PC-3 (cell line): ENCODE measurements at places on chromosomes 12 and 14. TPM values are rescaled to one million over a fixed set of nuclear protein-coding genes. Genes with fewer than 3 reads are reported as not detected.
A peak's percentile ranks its signal among the peaks of the same experiment; 100 is the strongest.

SMCO2 gene
- 0.69 and 1.7 TPM in 2 replicates for total RNA-seq

B4GALNT1 gene
- 39.0 and 42.3 TPM in 2 replicates for total RNA-seq

DNA sequence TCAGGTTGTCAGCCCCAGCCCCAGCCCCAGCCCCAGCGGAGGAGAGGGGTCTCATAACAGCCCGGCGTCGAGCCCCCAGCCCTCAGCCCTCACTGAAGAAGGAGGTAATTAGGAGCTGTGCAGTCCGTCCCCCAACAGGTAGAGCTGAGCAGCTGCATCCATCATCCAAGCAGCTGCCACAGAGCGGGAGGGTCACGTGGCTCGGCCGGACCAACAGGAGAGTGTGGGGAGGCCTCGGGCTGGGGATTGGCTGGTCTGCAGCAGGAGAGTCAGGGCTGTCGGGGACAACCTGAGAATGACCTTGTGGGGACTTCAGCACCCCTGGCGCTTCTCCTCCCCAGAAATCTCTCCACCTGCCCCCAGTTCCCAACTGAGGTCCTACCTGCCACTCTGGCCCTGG lies 29.6 kb downstream of the SMUG1 start:
- DNase-seq, result no peak

- no peak for DNase-seq
These were observed 206.4 kb downstream of the SLC15A4 start for GRCh38 chr12:128617304-128617833.

DNA sequence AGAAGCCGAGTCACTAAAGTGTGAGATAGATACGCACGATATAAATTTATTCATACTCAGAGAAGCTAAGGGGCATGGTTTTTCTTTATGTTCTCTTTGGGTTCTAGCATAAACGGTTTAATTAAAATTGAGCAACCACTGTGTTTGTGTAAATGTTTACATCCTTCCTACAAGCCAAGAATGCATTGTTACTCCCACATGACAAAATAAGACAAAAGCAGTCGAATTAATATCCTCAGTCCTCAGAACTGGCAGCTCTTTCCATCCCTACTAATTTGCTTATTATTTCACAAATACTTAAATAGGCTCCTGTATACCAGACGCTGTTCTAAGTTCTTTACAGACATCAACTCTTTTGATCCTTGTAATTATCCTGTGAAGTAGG lies 32.0 kb downstream of the SSPN start:
- no peak for DNase-seq

DNA sequence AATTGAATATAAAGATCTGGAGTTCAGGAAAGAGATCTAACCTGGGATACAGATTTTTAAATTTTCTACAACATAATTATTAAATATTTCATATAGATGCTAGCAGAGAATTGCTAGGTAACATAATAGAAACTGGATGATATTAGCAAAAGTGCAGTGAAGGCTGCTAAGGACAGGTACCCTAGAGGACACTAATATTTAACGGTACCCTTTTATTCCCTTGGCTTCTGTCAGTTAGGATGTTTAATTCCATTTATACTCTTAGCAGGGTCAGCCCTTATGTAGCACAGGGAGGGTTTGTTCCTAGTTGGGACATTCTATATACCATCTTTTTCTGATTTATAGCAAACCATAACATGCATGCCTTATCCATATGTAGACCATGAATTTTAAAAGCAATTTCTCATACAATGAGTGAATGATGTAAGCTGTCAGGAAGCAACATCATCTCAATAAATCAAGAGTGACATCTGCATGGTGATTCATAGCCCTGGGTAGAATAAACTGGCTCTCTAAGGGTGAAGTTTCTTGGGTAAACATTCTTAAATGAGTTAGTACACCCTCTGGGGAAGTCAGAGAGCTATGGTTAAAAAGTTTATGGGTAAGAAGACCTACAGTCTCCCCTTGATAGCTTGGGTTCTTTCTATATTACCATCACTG lies 404.4 kb upstream of the MGAT4C start:
- DNase-seq, result peak; percentile 91

DNA sequence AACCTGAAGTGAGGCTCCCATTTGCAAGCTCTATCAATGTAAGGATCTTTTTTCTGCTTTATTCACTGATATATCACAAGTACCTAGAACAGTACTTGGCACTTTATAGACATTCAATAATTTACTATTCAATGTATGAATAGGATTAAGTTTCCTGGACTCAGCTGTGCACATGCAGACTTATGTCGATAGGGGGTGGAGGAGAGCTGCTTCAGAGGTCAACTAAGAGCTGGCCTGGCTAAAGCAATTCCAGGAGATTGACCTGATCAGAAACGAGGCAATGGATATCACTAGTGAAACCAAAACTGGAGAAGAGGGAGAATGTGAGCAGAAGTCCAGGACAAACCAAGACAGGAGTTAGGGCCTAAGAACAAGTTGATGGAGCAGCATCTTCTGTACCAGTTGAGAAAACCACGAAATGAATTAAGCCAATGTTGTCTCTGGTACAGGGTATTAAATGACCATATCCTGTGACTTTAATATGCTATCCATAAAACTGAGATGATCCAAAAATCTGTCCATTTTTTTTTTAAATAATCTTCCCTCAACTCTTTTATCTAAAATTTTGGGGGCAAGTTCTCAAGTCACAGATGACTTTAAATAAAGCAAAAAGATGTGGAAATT lies 169.2 kb downstream of the PIK3C2G start:
- peak; percentile 69 for DNase-seq

NRIP2 gene
- not detected in 2 replicates for total RNA-seq

RNU4-1 gene
- total RNA-seq, result under 0.01 TPM in 2 replicates

- DNase-seq, result no peak
These were observed 50.4 kb downstream of the PSMA6 start for GRCh38 chr14:35342489-35343010.

GRCh38 chr12:115172521-115172920 lies 488.5 kb upstream of the TBX3 start:
- no peak for DNase-seq

GRCh38 chr14:79588398-79588797 lies 622.9 kb downstream of the DIO2 start:
- no peak for DNase-seq

WIF1 gene
- total RNA-seq, result not detected in 2 replicates

GRCh38 chr12:116537101-116537904 lies 21.9 kb upstream of the MAP1LC3B2 start:
- no peak for DNase-seq

SERPINA9 gene
- total RNA-seq, result not detected in 2 replicates

GRCh38 chr12:45944771-45945170 lies 45.6 kb downstream of the SCAF11 start:
- no peak for DNase-seq
